Cortex of kidney (tissue), 1 donor: ENCODE measurements at places on chromosomes 6 and 20.

- DNase-seq = no peak
Measured at GRCh38 chr6:6966127-6966526, 141.6 kb upstream of the RREB1 start.

DNA sequence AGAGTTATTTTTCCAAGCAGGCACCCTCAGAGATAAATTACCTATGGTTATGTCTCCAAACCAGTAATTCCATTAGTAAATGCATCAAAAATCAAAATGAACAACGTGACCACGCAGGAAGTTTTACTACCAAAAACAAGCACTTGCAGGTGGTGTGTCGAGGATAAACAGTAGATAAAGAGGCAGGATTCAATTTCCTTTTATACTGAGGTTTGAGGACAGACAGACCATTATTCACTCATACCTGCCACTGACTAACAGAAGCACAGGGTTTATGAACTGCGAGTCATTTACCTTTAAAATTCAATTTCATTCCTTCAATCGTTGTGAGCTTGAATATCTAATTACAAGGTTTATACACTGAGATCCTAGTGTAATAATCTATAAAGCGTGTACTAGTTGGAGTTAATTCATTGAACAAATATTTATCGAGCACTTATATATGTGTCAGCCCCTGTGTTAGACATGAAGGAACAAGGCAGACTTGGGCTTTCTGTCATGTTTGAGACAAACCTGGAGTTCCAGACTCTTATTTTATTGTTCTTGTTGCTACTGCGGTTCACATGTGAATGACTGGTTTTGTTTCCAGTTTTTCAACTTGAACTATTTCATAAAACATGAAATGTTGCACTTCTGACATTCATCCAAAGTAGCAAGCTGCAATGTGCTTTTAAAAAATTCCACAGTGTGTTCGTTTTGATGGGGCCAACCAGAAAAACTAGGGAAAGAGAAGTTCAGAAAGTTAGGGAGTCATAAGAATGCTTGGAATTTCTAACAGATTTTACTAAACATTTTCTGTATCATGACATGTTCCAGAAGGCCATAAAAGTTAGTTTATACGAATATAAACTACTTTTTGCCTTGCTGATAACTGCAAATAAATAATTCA is 205.6 kb downstream of the UST start:
- no peak for DNase-seq

GRCh38 chr6:30700340-30700739 is 9.6 kb upstream of the NRM start:
- no peak for DNase-seq

- DNase-seq = no peak
Measured at GRCh38 chr6:22751223-22751622, 181.9 kb downstream of the HDGFL1 start.

DNA sequence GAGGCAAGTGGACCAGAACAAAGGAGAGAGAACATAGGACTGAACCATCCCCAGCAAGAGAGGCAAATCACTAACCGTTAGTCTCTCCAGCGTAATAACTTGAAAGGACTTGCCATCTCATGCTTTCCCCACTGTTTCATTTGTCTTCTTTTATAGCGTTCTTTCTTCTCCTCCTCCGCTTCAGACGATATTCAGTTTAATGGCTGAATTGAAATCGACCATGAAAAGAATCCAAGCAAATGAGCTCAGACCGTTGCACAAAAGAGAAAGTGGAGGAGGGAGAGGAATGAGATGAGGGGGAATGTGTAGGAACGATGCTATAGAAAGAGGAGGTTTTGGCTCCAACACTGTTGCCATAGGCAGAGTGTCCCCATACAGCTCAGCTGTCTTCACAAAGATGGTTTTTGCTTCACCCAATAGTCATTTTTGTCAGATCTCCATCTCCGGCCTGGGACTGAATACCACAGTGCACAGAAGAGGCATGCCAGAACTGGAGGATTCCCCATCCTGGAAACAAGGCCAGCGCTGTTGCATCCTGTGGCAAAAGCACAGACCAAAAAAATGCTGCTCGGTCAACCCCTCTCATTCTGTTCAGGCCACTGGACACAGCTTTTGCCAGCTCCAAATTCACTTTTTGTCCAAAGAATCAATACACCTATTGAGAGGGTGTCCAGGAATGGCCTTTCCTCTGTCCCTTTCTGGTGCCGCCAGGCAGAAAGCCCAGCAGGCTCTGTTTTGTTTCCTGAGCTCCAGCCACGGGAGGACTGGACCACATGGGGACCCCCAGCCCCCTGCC is 176.1 kb downstream of the ID4 start:
- no peak for DNase-seq

- no peak for DNase-seq
Measured at GRCh38 chr6:63504777-63505384, 67.4 kb upstream of the LOC128125822 start.

GRCh38 chr20:20102163-20102562 is 49.8 kb downstream of the CFAP61 start:
- no peak for DNase-seq

- DNase-seq = no peak
Measured at GRCh38 chr20:49270177-49270576, 7.7 kb downstream of the ZNFX1 start.

DNA sequence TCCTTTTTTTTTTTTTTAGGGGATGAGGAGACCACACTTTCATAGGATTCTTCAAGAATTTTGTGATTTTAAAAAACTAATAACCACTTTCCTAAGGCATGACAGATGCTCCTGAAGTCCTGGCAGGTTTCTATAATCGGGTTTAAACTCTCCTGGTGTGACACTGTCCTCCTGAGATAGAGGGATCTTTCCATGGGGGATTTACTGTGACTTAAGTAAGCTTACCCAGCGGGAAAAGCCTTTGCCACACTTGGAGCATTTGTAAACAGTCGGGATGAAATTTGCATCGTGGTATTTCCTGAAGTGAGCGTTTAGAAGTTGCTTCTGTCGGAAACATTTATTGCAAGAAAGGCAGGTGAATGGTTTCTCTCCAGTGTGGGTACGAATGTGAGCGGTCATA is 16.6 kb downstream of the CTCFL start:
- DNase-seq = no peak

DNA sequence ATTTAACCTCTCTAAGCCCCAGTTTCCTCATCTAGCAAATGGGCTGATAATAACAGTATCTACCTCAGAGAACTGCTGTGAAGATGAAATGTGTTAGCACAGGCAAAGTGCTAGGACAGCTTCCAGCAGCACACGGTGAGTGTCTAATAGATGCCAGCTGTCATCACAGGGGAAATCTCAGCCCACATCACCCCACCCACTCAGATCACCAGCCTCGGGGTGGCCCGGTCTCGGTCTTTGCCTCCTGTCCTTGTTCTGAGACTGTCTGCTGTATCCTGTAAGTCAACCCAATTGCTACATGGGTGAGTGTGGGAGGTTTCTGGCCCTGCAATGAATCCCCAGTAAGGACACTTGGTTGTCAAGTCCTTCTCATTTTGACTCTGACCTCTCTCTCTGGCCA is 99.5 kb upstream of the ZNFX1 start:
- no peak for DNase-seq

DNA sequence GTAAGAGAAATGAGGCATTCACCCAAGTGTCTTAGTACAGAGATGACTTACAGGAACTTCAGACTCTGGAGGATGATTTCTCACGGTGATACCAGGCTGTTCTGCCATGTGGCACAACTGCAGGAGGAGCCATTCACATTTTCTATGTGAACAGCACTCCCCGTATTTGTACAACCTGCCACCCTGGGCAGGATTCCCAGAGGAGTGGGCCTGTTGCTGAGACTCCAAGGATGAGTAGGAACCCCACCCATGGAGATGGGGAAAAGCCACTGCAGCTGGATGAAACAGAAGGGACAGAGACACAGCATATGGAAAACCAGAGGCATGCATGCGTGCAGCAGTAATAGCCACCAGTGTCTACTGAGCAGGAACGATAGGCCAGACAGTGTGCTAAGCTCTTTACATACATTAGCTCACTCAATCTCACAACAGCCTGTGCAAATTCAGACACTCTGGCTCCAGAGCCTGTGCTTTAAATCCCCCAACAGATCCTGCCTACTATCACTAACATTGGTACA is 48.0 kb upstream of the PTPRT start:
- DNase-seq = no peak

GRCh38 chr6:7325750-7326149 is 12.8 kb upstream of the SSR1 start:
- DNase-seq = no peak

- no peak for DNase-seq
Measured at GRCh38 chr6:63936399-63936798, 300.8 kb downstream of the PHF3 start.
